Stimulated activated CD8-positive, alpha-beta memory T cell treated with anti-CD3 and anti-CD28 coated beads, Interleukin-7, amount 100 ng/mL, for 1 hour (primary cell): ENCODE measurements at places on chromosomes 7 and 10.

- no peak for DNase-seq
These were observed 49.5 kb upstream of the HMX3 start for GRCh38 chr10:123086281-123086680.

DNA sequence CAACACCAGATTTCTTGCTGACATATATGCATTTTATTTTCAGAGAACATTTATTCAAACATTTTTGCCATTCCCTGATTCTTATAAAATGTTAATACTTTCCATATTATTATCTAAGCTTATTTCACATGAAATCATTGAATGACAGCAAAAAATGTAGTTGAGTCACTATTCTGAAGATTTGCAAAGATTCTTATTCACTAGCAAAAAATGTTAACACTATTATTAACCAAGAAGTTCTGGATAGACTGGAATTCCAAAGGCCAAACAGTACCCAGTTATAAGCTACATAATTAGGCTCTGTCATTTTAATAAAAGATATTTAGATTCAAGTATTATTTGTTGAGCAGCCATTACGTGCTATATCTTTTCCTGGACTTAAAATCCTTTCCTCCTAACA is 4.3 kb downstream of the GSTO2 start:
- no peak for DNase-seq

DNA sequence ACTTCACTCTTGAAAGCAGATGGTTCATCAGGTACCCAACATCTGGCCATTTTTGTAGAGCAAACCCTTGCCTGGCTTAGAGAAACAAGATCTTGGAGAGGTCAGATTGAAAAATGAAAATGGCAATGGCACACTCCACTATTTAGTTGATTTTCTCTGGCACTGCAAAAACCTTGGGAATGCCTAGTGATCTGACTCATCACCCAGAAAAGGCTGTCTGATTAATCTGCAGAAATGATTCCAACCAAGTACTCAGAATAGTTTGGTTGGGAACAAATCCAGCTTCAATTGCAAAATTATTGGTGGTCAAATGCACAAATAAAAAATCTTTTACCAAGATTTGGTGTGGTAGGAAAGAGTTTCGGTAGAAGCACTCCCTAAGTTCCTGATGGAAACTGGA is 351.2 kb downstream of the PHTF2 start:
- no peak for DNase-seq

DNA sequence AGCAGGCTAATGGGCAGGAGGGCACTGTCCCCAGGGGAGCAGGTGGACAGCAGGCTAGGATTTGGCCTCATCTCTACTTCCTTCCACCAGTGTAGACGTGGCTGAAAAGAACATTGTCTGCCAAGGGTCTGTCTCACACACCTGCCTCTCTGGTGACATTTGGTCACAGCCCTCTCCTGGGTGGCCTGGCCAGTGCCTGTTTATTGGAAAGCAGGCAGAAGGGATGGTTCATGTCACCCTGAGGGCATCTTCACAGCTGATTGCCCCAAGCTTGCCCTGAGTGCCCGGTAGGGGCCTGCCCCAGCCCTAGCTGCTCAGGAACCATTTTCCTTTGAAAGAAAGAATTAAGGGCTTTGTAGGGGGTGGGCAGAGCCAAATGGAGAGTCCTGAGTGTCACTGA is 138.7 kb downstream of the C10orf105 start:
- no peak for DNase-seq

DNA sequence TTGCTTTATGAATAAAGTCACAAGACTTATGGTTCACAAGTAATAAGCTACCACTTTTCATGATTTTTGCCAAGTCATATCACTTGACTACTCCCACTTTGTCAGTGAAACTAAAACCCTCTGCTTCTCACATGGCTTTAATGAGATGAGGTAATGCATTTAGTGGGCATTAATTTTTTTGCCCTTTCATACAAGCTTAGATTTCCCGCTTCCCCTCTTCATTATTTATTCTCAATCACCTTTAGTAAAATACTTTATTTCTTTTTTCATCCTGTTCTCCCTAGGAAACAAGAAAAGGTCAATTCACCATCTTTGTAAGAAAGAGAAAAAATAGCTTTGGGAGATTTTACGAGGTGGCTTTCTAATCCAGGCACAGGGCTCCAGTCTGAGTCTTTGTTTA is 109.6 kb upstream of the STARD3NL start:
- DNase-seq: no peak

DNA sequence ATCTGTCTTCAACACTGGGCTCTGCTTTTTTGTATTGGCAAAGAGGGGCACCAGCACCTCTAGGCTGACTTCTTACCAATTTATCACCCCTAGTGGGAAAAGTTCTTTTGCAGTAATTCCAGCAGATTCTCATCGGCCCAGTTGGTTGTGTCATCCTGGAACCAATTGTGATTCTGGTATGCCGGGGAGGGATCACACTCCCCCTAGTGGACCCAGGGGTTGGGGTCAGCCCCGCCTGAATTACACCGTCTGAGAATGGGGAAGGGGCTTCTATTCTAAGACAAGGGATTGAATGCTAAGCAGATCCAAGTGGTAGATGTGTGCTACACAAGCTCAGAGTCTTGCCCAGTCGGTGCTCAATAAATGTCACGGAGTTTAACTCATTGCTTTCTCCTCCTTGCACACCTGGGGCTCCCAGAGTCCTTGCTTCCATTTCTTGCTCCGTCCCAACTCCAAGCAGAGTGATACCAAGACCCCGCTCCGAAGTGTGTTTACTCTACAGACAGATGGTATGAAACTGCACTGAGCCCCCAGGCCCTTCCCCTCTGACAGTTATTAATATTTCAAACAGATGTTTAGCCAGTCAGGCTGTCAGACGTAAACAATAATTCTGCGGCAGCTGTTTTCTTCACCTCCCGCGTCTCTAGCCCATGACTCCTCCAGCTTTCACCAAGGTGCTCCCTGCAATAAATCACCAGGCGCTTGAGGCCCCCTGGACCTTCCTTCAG is 71.9 kb downstream of the C10orf105 start:
- DNase-seq: no peak

- DNase-seq: peak; percentile 10
These were observed 117.6 kb upstream of the FAM204A start for GRCh38 chr10:118459642-118460193.

DNA sequence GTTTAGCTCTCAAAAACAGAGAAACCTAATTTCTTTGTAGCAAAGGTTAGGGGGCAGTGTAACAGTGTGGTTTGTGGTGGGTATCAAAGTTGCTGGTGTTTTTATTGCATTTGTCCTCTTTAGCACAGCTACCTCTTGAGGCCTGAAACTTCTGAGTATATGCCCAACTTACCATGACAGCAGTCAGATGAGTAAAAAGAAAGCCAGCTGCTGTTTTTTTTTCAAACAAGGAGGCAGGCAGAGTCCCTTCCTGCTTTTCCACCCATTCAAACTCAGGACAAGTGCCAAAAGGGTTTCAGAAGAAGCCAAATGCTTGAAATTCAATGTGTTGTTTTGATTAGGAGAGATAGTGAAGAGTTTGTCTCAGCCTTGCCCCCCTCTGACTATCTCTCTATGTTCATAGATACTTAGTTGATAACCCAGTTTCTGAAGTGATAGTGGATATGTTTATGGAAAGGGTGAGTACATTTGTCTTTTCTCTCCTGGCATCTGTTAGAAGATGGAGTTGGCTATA is 23.1 kb downstream of the GBF1 start:
- no peak for DNase-seq

DNA sequence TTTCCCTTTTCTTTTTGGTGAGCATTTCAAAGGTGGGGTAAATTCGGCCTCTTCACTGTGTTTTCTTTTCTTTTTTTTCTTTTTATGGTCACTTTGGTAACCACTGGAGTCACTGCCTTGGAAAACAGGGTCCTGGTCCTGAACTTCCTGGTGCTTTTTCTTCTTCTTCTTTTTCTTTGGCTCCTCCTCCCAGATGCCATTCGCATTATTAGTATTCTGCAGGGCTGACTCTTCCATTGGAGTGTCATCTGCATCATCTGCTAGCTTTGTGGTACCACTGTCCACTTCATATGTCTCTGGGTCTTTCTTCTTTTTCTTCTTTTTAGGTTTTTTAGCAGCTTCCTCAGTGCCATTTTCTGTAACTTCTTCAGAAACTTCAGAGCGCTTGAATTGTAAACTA is 10.5 kb downstream of the POLR1F start:
- DNase-seq: no peak

DNA sequence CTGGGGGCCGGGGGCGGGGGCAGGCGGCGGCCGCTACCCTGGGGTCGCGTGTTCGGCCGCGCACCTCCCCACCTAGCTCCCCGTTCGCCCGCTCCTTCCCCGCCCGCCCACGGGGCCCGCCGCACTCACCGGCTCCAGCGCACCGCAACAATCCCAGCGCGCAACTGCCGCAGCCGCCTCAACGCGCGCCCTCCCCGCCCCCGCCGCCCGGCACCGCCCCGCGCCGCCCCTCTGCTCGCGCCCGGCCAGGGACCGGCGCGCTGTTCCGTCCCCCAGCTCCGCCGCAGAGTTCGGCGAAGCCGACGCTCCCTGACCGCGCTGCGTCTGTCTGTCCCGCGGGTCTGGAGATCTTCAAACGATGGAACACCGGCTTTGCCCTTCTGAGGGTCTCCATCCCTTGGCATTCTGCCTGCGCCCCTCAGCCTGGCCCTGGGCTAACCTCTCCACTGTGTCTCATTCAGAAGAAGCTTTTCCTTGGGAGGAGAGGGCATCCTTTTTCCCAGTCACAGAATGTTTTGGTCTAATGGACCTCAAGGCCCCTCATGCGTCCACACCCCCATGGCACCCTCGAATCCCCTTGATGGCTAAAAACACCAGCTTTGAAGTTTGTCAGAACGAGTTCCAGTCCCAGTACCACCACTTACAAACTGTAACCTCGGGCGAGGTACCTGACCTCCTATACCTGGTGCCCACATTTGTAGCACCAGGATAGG is at the start of gene NT5C2:
TSS of gene NT5C2 (minus strand) at position 166 of the 713 bp plus-strand sequence. CDS start 18,314 bp downstream, outside the sequence.
- DNase-seq: peak; percentile 56

DNA sequence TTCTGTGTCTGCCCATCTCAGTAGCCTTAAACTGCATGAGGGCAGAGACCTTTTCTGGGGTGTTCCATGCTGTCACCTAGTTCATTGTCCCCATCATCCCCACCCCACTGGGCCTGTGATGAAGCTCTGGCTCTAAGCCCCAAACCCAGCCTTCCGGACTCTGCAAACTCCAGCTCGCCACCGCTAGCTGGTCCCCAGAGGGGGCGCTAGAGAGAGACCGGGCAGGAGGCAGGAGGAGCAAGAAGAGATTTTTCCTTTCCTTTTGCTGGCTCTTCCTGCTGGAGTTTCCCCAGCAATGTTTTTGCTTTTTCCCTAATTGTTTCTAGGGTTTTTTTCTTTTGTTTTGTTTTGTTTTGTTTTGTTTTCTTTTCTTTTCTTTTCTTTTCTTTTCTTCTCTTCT is 234.4 kb downstream of the TEX36 start:
- DNase-seq: no peak

DNA sequence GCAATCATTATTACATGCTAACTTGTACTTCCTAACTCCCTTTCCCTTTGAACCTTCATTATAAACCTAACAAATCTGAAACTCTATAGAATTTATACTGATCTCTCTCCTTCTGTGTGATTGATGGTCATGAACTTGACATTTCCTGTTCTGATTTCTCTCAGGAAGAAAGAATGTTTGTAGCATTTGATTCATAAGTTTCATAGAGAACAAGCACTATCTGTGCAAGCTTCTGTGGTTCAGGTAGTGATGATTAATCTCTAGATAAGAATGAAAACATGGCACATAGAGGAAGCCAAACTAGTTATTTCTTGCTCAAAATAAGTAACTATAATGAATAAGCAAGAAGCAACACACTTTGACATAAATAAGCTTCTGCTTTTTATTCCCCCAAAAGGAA is 34.2 kb downstream of the TFPI2 start:
- DNase-seq: no peak

GRCh38 chr7:36684954-36685353 is 39.3 kb downstream of the AOAH start:
- DNase-seq: no peak

DNA sequence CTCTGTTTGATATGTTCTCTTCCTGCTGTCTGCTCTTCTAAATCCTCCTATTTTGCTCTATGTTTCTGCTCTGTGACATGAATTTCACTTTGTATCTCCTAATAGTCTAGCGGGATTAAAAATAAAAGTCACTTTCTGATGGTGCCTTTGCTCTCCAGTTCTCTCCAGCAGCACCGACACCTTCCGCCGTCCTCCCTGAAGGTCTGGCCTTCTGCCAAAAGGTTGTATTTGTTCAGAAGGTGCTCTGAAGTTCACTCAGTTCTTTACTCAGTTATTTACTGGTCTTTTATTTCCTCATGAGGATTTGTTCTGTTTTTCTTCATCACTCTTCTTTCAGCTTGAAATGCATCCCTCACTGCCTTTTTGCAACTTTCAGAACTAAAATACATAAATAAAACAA is 11.2 kb upstream of the EPHA1 start:
- DNase-seq: no peak

GRCh38 chr10:86372119-86372783 is 5.7 kb upstream of the GRID1 start:
- DNase-seq: no peak

GRCh38 chr10:96666741-96667140 is 53.6 kb downstream of the PIK3AP1 start:
- no peak for DNase-seq

DNA sequence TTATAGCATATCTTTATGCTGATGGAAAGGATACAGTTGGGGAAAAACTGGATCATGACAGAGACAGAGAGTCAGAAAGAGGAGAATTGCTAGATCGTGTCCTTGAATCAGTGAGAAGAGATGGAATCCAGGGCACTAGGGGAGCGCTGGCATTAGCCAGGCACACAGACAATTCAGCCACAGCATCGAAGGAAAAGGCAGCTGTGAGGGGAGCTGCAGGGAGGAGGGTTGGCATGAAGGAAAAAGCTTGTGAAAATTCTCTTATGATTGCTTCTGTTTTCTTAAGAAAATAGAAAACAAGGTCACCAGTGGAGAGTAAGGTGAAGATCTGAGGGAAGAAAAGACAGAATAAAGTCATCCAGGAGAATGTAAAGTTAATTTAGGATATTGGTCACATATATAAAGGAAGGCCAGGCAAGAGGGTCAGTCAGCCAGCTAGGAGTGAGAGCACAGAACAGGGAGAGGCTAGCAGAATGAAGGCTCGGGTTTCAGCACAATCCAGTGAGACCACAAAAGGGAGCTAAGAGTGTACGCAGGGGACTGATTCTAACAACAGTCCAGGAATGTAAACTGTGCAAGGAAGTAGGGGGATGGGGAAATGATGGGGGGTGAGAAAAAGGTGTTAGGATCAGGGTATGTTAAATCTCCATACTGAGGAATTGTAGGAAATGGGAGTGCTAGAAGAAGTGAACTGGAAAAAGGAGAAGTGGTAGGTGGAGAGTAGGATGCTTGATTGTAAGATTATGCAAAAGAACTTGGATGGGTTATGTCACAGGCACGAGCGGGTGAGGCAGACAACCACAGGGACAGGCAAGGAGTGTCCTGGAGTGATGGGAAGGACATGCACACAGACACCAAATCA is 112.0 kb downstream of the RNF32 start:
- DNase-seq: no peak

- DNase-seq: no peak
These were observed 25.5 kb downstream of the JAZF1 start for GRCh38 chr7:28155019-28155660.
